ENCODE measurements at places on chromosomes 2 and 18. TPM values are rescaled to one million over a fixed set of nuclear protein-coding genes. Genes with fewer than 3 reads are reported as not detected.

DNA sequence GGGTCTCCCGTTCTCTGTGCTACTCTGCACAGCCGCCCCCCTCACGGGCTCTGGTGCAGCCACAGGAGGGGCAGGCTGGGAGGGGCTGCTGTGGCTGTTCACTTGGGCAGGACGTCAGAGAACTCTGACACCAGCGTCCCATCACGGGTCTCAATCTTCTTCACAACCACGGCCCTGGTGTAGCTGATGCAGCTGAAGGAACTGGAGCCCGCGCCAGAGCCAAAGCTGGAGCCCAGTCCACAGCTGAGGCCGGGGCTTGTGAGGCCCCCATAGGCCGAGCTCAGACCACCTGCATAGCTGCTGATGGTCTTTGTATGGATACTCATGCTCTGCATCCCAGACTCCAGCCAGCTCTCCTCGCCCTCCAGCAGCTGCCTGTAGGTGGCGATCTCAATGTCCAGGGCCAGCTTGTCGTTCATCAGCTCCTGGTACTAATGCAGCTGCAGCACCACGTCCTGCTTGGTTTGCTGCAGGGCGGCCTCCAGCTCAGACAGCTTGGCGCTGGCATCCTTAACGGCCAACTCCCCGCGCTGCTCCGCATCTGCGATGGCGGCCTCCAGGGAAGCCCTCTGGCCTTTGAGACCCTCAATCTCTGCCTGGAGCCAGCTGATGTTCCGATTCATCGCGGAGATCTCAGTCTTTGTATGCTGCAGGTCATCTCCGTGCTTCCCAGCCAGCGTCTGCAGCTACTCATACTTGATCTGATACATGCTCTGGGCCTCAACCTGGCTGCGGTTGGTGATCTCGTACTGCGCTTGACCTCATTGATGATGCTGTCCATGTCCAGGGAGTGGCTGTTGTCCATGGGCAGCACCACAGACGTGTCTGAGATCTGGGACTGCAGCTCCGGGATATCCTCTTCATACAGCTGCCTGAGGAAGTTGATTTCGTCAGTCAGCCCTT, 7.4 kb upstream of the DUSP19 start:
- no peak overlapping the region for H3K4me3 ChIP-seq
- peak; percentile 70 for DNase-seq
- H3K36me3 ChIP-seq, result no peaks in the 10 kb centered on the region
- no peaks in the 10 kb centered on the region for H3K27me3 ChIP-seq

DNA sequence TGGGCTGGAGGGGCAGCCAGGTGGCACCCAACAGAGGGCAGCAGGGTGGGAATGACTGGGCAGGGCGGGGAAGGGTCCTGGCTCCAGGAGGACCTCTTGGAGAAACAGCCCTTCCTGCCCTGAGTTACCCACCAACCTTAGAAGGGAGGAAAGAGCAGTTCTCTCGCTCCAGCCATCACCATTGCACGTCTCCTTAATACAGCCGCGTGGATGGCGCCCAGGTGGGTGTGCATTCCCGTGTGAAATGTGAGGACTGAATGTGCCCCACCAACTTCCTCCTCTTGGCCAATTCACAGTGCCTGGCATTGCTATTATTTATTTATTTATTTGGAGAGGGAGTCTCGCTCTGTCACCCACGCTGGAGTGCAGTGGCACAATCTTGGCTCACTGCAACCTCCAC, 107.0 kb downstream of the SMIM21 start:
- H3K27ac ChIP-seq, result no peak overlapping the region
- H3K27me3 ChIP-seq, result peaks cover 2% of the 10 kb centered on the region
- no peak overlapping the region for H3K4me3 ChIP-seq
- no peak for DNase-seq
- H3K4me1 ChIP-seq, result no peaks in the 10 kb centered on the region

The TEX44 gene
- not detected for total RNA-seq

DNA sequence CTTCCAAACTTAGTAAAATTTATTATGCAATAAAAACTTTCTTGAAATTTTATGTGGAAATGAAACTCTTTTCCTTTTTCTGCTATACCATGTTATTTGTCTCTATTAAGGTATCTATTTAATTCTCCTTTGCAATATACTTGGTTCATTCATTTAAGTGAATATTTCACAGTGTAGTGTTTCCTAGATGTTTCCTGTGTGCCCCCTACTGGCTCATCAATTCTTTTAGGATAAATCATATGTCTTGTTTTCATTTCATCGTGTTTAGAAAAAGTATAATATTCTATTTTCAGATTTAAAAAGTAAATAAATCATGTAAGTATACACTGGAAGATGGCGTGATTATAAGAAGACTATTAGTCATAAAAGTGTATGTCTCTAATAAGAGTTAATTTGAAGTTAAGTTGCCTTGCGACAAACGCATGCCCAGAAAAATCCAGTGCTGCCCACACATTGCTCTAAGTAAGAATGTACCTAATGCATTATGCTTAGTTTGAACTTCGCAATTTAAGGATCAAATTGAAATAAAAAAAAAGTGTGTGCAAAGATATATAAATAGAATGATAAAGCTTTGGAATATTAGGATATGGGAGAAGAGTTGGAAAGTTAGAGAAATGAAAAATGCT, 525.4 kb downstream of the KCNJ3 start:
- DNase-seq, result no peak
- no peak overlapping the region for H3K27ac ChIP-seq
- H3K36me3 ChIP-seq, result peaks cover 8% of the 10 kb centered on the region
- no peak overlapping the region for H3K4me3 ChIP-seq
- no peaks in the 10 kb centered on the region for H3K27me3 ChIP-seq
- peaks cover 12% of the 10 kb centered on the region for H3K4me1 ChIP-seq

GRCh38 chr2:156918410-156918809, 339.1 kb upstream of the GALNT5 start:
- H3K36me3 ChIP-seq, result peaks cover 4% of the 10 kb centered on the region
- no peak overlapping the region for H3K4me3 ChIP-seq
- no peaks in the 10 kb centered on the region for H3K4me1 ChIP-seq
- H3K27ac ChIP-seq, result no peak overlapping the region
- DNase-seq, result no peak
